ENCODE measurements at places on chromosomes 5 and 9. TPM values are rescaled to one million over a fixed set of nuclear protein-coding genes. Genes with fewer than 3 reads are reported as not detected.
A peak's percentile ranks its signal among the peaks of the same experiment; 100 is the strongest.

PCDHB6 gene
- total RNA-seq: 1.9 TPM

DNA sequence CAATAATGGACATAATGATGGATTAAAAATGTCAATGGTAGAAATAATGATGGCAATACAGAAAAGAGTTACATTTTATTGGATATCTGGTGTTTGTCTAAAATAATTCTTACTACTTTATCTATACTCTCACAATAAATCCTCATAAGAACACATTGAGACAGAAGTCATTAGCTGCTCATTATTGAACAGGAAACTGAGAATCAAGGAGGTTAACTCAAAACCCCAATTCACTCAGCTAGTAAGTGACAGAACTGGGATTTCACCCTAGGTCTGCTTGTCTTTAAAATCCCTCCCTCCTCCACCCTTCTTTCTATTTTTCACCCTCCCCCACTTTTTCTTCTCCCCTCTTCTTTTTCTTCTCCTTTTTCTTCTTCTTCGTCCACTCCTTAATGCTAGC, 285.8 kb upstream of the TNC start:
- H3K4me3 ChIP-seq: no peak overlapping the region
- DNase-seq: no peak
- H3K27me3 ChIP-seq: no peaks in the 10 kb centered on the region
- H3K27ac ChIP-seq: no peak overlapping the region
- H3K36me3 ChIP-seq: no peaks in the 10 kb centered on the region

- DNase-seq: no peak
- no peaks in the 10 kb centered on the region for H3K36me3 ChIP-seq
Measured at GRCh38 chr9:136957461-136957860, 5.4 kb downstream of the LCN12 start.

- H3K27me3 ChIP-seq: no peaks in the 10 kb centered on the region
- no peak overlapping the region for H3K4me3 ChIP-seq
- no peak for DNase-seq
- H3K27ac ChIP-seq: no peak overlapping the region
- H3K4me1 ChIP-seq: no peaks in the 10 kb centered on the region
Measured at GRCh38 chr5:109421956-109422355, 12.2 kb upstream of the PJA2 start.

DNA sequence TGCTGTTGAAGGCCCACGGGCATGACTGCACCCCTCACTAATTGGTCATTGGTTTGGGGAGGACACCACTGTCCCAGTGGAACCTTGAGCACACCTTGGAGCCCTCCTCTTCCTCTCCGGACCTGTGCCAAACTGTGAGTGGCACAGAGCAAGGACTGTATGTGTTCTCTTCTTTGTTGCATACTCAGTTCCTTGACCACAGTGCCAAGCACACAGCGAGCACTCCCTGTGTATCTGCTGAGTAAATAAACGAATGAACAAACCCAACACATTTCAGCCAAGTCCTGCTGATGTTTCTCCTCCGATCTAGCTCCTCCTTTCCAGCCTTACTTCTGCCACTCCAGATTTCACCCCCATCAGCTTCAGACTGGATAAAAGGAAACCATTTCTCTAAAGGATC, 2.7 kb upstream of the TRIM52 start:
- H3K4me1 ChIP-seq: peaks cover 8% of the 10 kb centered on the region
- H3K4me3 ChIP-seq: no peak overlapping the region
- H3K36me3 ChIP-seq: no peaks in the 10 kb centered on the region

- H3K36me3 ChIP-seq: no peaks in the 10 kb centered on the region
- H3K27ac ChIP-seq: no peak overlapping the region
- no peaks in the 10 kb centered on the region for H3K4me1 ChIP-seq
- H3K4me3 ChIP-seq: no peak overlapping the region
- 0 out of 2 replicates have a peak, but pooled peaks cover 2% of the 10 kb centered on the region for H3K27me3 ChIP-seq
Measured at GRCh38 chr5:81097713-81098112, 135.4 kb upstream of the CKMT2 start.

SLC45A2 gene
- total RNA-seq: not detected

DNA sequence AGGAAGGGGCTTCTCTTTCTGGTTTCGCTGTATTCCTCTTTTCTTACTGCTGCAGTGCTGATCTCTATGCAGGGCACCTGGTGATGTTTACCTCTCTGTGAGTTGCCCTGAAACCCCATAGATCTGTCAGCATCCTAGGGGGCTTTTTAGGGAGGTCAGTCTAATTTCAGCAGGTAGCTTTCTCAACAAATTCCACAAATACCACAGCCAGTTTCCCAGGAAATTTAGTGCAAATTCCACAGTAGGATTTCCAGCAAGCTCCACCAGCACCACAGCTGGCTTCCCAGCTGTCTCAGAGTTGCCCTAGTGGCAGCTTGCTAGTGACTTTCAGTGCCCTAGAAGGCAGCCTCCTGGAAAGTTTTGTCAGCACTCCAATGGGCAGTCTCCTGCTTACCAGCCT, 379.1 kb upstream of the SMC2 start:
- H3K4me1 ChIP-seq: no peaks in the 10 kb centered on the region
- H3K36me3 ChIP-seq: no peaks in the 10 kb centered on the region
- no peak overlapping the region for H3K4me3 ChIP-seq
- DNase-seq: no peak

PTGDS gene
- total RNA-seq: 13.7 TPM

TAF11L5 gene
- not detected for total RNA-seq

- no peaks in the 10 kb centered on the region for H3K4me1 ChIP-seq
- no peak overlapping the region for H3K27ac ChIP-seq
- H3K27me3 ChIP-seq: no peaks in the 10 kb centered on the region
- H3K36me3 ChIP-seq: no peaks in the 10 kb centered on the region
- no peak overlapping the region for H3K4me3 ChIP-seq
Measured at GRCh38 chr5:156497804-156498208, 170.8 kb downstream of the SGCD start.

DNA sequence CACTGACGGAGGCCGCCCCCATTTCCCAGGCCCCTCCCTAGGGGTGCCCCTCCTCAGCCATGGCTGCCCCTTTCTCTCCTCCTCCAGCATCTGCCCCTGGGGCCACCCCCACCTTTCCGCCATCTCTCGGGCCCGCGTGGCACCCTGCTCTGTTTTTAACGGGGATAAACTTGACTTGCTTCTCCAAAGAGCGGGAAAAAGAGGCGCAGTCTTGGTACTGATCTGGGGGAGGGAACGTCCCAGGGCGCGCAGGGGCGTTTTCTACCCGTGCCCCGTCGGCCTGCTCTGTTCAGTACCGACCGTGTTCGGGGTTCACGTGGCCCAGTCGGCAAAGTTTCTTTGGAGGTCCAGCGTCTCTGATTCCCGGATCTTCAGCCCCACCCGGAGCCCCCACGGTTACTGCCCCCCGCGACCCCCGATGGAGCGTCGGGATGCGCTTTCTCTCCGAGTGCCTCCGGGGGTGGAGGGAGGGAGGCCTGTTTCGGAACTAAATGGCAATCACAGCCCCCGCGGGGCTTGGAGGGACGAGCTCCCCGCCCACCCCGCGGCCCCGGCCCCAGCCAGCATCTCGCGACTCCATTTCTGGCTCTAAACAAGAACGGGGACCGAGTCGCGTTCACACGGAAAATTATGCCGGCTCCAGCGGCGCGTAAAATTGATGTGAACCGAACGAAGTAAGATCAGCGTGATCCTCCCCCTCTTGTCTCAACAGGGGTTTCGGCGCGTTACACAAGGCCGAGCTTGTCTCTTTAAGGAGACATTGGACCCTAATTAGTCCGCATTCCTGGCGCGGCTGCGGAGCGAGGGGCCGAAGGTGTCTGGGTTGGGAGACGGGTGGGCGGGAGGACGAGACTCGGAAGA, 1.1 kb upstream of the TLE4 start:
- H3K36me3 ChIP-seq: no peaks in the 10 kb centered on the region
- no peak overlapping the region for H3K27ac ChIP-seq
- no peaks in the 10 kb centered on the region for H3K4me1 ChIP-seq
- H3K27me3 ChIP-seq: peaks cover 4% of the 10 kb centered on the region
- no peak for DNase-seq

WDR38 gene
- total RNA-seq: not detected

DNA sequence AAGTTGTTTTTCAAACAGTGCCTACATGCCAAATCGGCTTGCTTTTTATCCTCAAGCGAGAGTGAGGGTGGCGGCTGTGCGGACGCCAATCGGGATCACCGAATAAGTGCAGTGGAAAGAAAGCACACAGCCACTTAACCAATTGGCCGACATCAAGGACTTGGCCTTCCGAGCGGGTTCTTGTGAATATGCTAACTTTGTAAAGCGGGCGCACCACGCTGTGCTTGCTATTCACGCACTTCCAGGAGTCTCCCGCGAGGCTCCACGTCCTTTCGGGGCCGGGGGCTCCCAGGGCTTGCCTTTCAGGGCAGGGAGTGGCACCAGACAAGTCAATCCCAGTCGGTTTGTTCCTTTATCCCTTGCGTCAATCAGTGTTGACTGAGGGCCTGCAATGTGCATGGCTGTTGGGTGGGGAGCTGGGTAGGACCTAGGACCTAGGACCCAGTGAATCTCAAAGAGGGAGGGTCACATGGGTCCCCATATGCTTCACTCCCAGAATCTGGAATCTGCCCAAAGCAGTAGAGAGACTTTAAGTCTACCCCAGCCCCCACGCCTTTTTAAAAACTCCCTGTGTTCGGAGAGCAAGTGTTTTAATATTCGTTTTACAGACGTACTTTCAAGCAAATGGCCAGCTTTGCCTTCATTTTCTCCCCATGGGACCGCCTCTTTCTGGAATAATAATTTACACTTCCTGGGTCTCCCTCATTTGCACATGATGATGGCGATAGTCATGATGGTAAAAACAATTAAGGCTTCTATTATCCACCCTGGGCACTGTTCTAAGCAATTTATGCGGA, 2.0 kb upstream of the GCNT4 start:
- H3K27ac ChIP-seq: peak overlapping the region; percentile 51
- DNase-seq: no peak
- peak overlapping the region; percentile 53 for H3K4me3 ChIP-seq
- peaks cover 8% of the 10 kb centered on the region for H3K4me1 ChIP-seq

CLIC3 gene
- total RNA-seq: 6.2 TPM

GRCh38 chr9:77440057-77440456, 208.1 kb downstream of the GNA14 start:
- H3K36me3 ChIP-seq: no peaks in the 10 kb centered on the region
- no peak overlapping the region for H3K27ac ChIP-seq
- no peak for DNase-seq
- no peaks in the 10 kb centered on the region for H3K4me1 ChIP-seq
- H3K27me3 ChIP-seq: no peaks in the 10 kb centered on the region

GRCh38 chr9:91120200-91120599, 241.5 kb downstream of the AUH start:
- no peak overlapping the region for H3K27ac ChIP-seq
- no peak for DNase-seq
- H3K4me1 ChIP-seq: 0 out of 2 replicates have a peak, but pooled peaks cover 3% of the 10 kb centered on the region
- no peaks in the 10 kb centered on the region for H3K36me3 ChIP-seq
- no peaks in the 10 kb centered on the region for H3K27me3 ChIP-seq

DNA sequence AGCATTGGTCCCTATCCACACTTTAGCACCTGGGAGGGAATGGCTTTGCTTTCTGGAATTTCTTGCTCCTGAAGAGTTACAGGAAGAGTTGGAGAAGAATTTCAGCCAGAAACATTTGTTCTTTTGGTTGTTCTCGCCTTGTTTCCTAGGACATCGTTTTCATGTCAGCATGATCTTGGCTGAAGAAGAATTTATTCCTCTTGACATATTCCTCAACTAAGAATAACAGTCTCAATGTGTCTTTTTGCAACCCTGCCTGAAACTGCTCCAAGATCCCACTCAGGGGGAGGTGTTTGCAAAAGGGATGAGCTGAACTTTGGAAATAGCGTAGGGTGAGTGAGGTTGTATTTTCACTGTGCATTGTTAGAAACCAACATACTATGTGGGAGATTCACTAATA, 26.1 kb downstream of the MAMDC2 start:
- no peaks in the 10 kb centered on the region for H3K27me3 ChIP-seq
- no peak overlapping the region for H3K4me3 ChIP-seq
- DNase-seq: no peak
- no peaks in the 10 kb centered on the region for H3K4me1 ChIP-seq
- H3K27ac ChIP-seq: no peak overlapping the region

- H3K27ac ChIP-seq: no peak overlapping the region
- no peaks in the 10 kb centered on the region for H3K4me1 ChIP-seq
- DNase-seq: no peak
Measured at GRCh38 chr9:121441165-121441564, 58.5 kb downstream of the GGTA1 start.

TGFBI gene
- total RNA-seq: 314 TPM

- H3K4me1 ChIP-seq: no peaks in the 10 kb centered on the region
- no peak for DNase-seq
- H3K27me3 ChIP-seq: no peaks in the 10 kb centered on the region
Measured at GRCh38 chr5:153542536-153542935, 52.1 kb downstream of the GRIA1 start.

- no peaks in the 10 kb centered on the region for H3K27me3 ChIP-seq
- no peak overlapping the region for H3K4me3 ChIP-seq
- H3K36me3 ChIP-seq: no peaks in the 10 kb centered on the region
- no peak for DNase-seq
- no peak overlapping the region for H3K27ac ChIP-seq
Measured at GRCh38 chr5:112475747-112476365, 56.8 kb upstream of the EPB41L4A start.

- H3K27me3 ChIP-seq: no peaks in the 10 kb centered on the region
- no peaks in the 10 kb centered on the region for H3K36me3 ChIP-seq
- no peak for DNase-seq
- no peaks in the 10 kb centered on the region for H3K4me1 ChIP-seq
- no peak overlapping the region for H3K4me3 ChIP-seq
Measured at GRCh38 chr9:90839183-90839728, 37.6 kb downstream of the SYK start.

GABRA6 gene
- not detected for total RNA-seq

- no peaks in the 10 kb centered on the region for H3K27me3 ChIP-seq
- no peaks in the 10 kb centered on the region for H3K36me3 ChIP-seq
- H3K4me3 ChIP-seq: no peak overlapping the region
- H3K27ac ChIP-seq: no peak overlapping the region
- H3K4me1 ChIP-seq: no peaks in the 10 kb centered on the region
Measured at GRCh38 chr5:157049605-157050004, 9.3 kb downstream of the HAVCR1 start.

SLC27A6 gene
- total RNA-seq: not detected

GLDC gene
- 4.0 TPM for total RNA-seq

DNA sequence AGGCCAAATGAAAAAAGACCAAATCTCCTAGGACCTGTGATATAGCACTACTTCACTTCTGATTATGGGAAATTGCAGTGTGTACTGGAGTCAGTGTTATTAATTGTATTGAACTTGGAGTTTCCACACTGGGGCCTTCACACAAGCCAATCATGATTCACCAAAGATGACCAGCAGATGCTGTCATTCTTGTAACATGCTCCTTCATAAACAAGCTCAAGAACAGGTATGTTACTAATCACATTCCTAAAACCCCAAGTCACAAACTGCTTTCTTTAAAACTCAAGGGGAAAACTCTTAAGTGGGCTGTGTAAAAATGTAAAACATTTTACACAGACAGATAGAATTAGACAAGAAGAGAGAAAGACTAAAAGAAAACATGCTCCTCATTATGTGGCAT, 5.6 kb downstream of the KLHL3 start:
- H3K27me3 ChIP-seq: 0 out of 2 replicates have a peak, but pooled peaks cover 2% of the 10 kb centered on the region
- no peak overlapping the region for H3K4me3 ChIP-seq
- no peaks in the 10 kb centered on the region for H3K36me3 ChIP-seq
- H3K4me1 ChIP-seq: no peaks in the 10 kb centered on the region
- H3K27ac ChIP-seq: no peak overlapping the region
- no peak for DNase-seq

GRCh38 chr5:66284588-66285342, 140.7 kb downstream of the SREK1 start:
- no peaks in the 10 kb centered on the region for H3K27me3 ChIP-seq
- no peak overlapping the region for H3K4me3 ChIP-seq
- H3K36me3 ChIP-seq: no peaks in the 10 kb centered on the region
- H3K27ac ChIP-seq: no peak overlapping the region
- no peak for DNase-seq
- no peaks in the 10 kb centered on the region for H3K4me1 ChIP-seq

GRCh38 chr5:114153833-114154232, 208.0 kb upstream of the KCNN2 start:
- no peaks in the 10 kb centered on the region for H3K27me3 ChIP-seq
- DNase-seq: no peak
- no peaks in the 10 kb centered on the region for H3K4me1 ChIP-seq
- no peaks in the 10 kb centered on the region for H3K36me3 ChIP-seq
- H3K27ac ChIP-seq: no peak overlapping the region

All from Panc1 (cell line).